Small intestine (tissue), 16 donors: ENCODE measurements at places on chromosomes 4 and X.

- DNase-seq, result peak; percentile 13
Measured at GRCh38 chrX:41759817-41760216, 35.8 kb downstream of the GPR82 start.

GRCh38 chr4:112585977-112586736 is 50.6 kb downstream of the ZGRF1 start:
- no peak for DNase-seq

DNA sequence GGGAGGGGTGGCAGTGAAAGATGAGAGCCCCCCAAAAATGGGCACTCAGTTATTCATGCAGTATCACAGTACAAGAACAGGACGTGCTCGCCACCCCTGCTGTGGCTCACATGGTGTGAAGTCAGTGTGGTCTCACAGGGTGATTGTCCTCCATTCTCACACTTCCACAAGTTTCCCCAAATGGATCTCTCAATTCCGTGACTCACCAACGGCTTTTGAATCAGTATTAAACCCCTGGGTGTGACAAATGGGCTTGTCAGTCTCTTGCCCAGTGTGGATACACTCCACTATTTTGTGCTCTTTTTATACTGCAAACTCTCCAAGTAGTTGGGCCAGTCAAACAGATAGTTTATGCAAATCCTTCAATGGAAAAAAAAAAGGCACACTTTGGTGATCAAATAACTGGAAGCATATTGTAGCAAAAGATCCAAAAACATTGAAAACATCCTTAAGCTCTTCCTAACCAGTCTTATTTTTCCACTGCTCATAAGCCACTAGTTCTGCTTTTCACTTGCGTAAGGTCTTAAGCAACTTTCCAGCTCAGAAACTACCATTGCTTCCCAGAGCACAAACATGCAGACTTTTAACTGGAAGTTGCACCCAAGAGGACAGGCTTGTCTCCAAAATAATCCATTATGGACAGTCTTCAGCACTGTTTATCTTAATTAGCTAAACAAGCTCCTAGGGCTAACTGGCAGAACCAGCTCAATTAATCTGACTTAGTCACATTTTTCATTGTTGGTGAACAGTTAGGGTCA is 365.7 kb downstream of the PPP3CA start:
- DNase-seq, result no peak

GRCh38 chrX:38664285-38664684 is 102.9 kb downstream of the TSPAN7 start:
- peak; percentile 47 for DNase-seq

GRCh38 chrX:104270916-104271512 is 16.3 kb upstream of the ESX1 start:
- DNase-seq, result peak; percentile 27

DNA sequence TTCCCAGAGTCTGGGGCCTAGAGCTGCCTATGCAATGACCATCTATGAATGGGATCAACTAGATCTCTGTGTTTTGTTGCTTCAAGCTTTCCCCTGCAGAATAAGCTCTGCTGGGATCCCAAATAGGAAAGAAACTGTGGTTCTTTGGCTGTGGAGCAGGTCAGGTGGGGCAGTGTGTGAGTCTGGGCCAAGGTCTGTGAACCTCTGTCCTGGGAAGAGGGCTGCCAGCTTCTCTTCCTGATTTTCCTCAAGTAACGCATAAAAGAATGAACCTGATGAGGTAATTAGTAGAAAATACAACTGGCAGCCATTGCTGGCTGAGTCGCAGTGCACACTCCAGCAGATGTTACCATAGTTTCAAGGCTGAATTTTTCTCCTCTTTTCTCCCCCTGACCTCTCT is 4.6 kb upstream of the PIN4 start:
- DNase-seq, result no peak

DNA sequence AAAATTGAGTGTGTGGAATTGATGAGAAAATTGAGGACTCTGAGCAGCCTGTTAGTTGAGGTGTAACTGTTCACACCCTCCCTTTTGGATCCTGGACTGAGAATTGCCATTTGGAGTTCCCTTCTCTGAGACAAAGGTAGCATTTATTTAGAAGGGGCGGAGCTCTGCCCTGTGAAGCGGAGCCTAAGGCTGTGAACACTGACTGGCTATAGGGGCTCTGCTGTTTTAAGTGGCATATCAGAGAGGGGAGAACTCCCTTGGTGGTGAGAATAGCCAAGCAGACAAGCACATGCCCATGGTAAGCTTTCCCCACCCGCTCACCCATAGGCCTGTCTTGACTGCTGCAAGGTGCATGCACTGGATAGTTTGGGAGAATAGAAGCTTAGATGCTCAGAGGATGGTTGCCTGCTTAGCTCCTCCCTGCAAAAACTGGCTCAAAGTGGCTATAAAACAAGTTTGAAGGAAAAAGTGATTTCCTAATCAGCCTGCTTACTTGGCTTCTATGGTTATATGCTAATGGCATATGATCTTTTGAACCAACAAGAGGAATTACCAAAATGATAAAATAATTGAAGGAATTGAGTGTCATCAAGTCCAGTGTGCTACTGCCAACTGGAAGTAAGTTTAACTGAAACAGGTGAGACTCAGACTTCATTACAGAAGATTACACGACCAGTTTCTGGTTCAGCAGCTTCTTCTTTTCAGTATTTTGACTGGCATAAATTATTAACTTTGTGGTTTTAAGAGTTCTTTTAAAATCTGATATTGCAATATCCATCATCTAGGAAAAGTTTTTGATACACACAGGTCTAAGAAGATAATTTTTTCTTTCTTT is 108.4 kb downstream of the AFF1 start:
- DNase-seq, result no peak

- DNase-seq, result no peak
Measured at GRCh38 chr4:57501720-57502119, 391.5 kb upstream of the IGFBP7 start.

- DNase-seq, result no peak
Measured at GRCh38 chr4:19300213-19300612, 951.5 kb upstream of the SLIT2 start.

- no peak for DNase-seq
Measured at GRCh38 chrX:20531667-20532066, 265.0 kb upstream of the RPS6KA3 start.

DNA sequence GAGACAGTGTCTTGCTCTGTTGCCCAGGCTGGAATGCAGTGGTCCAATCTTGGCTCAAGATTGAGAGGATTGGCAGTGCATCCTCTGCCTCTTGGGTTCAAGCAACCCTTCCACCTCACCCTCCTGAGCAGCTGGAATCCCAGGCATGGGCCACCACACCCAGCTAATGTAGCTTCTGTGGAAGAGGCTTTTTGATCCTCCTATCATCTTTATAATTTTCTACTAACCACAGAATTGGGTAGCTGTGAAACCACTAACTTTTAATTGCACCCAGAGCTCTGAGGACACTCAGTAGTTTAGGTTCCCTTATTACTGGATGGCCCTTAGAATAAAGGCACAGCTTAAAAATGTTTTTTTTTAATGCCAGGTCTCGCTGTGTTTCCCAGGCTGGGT is 8.9 kb upstream of the AGA start:
- no peak for DNase-seq

DNA sequence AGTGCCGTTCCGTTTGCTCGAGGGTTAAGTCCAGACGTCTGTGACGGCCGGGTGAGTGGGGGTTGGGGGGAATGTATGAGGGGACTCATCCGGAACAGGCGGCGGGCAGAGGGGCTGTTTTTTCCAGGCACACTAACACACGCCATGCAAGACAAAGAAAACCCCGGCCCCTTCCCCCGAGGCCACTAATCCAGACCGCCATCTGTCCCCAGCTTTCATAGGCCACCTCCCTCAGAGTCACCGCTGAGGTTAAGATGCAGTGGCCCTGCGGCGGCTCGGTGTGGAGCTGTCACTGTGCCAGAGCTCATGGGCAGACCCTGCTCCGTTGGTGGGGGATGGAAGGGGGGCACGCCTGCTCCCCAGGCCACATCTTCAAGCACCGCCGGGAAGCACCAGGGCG is 34.1 kb downstream of the SORCS2 start:
- no peak for DNase-seq

GRCh38 chr4:78581618-78582017 is 30.0 kb downstream of the ANXA3 start:
- no peak for DNase-seq

GRCh38 chr4:137390707-137391106 is 141.6 kb downstream of the PCDH18 start:
- DNase-seq, result no peak

GRCh38 chr4:94346541-94346940 is 3.9 kb upstream of the HPGDS start:
- DNase-seq, result no peak

DNA sequence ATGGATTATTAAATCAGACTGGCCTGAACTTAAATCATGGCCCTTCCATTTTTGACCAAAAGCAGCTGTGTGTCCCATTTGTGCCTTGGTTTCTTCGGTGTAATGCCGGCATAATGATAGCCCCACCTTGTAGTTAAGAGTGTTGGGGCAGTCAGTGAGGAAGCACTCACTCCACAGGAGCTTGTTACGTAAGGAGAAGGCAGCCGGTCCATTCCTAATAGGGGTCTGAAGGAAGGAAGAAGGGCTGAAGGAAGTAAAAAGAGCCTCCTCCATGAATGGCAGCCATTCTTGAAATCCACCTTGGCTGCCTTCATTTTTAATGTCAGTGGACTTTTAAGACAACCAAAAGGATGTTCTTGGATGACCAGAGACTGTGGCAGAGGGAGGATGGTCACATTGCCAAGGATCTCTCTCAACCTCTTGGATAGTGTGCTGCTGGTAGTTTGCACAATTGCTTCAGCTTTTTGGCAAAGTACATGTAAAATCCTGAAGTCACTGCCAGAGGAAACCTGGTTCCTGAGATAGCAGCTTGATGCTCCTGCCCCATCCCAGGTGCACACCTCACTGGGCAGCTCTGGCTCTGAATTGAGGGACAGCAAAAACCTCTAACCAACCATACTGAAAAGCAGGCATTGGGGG is 113.5 kb downstream of the PTTG2 start:
- DNase-seq, result no peak

GRCh38 chrX:69093960-69094871 is 71.0 kb downstream of the PJA1 start:
- peak; percentile 31 for DNase-seq

DNA sequence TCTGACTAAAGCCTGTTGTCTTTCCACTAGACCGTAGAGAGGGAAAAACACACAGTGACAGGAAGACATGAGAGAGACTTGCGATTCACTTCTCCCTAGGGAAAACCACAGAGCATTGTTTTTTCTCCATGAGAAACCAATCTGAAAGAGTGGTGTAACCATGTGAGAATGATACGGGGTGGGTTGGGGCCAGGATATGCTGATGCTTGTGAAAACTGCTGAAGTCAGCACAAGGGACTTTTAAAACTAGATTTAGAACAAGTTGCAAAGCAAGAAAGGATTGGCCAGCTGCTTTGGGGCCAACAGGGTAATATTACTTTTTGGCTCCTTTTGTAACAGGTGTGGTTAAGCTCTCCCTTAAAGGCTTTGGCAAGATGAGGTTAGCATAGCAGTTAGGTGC is 66.1 kb downstream of the NHSL2 start:
- DNase-seq, result no peak

DNA sequence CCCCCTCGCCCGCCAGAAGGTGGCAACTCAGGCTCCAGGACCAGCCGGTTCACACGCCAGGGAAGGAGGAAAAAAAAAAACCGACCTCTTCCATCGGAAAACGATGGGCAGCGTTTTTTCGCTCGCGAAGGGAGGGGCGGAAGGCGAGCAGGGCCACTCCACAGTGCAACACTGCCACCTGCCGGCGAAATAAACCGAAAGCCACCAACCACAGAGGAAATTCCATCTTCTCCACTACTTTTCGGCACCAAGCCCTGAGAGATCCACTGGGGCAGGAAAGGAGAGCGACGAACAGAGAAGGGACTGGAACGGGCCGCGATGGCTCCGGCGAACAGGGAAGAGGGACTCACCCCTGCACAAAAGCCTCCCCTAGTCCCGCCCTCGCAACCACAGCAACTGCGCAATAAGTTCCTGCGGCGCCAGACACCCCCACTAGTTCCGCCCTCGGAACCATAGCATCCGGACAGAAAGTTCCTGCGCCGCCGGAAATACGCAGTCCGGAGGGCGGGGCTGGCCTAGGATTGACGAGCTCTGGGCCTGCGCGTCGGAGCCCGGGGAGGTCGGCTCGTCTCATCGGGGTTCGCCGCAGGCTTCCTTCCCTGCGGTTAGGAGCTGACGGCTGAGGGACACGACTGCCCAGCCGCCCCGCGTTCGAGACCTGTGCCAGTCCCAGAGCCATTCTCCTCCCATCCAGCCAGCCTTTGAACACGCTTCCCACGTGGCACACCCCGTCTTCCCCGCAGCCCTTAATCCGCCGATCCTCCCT is 23.4 kb downstream of the FAM156A start:
- peak; percentile 90 for DNase-seq

DNA sequence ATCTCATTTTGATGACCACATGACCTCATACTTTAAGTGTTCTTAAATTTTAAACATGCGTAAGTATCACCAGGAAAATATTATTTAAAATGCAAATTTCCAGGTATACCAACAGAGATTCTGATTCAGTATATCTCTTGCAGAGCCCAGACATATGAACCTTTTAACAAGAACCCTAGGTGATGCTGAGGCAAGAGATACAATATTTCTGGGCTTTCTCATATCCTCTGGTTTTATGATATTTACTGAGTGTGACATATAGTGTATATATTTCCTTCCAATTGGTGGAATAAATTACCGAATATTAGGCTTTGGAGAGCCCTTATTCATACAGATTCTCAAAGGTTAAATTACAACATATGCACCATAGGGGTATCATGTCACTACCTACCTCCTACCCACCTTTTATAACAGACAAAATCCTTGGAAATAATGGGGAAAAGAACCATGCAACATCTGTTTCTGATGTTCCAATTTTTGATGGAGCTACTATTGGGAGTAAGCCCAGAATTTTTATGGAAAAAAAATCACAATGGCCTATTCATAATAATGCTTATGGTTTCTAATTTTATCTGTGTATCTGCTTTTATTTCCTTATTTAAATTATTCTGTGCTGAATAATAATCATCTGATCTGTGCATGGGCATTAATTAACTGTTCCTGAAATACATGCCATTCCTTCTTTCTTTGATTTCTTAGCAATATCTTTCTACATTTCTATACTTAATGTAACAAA is 27.1 kb downstream of the KCTD8 start:
- DNase-seq, result no peak

- DNase-seq, result no peak
Measured at GRCh38 chrX:43963726-43964125, 9.5 kb downstream of the NDP start.

- no peak for DNase-seq
Measured at GRCh38 chr4:8874896-8875680, 3.4 kb upstream of the HMX1 start.

- peak; percentile 16 for DNase-seq
Measured at GRCh38 chrX:111100191-111100590, 4.2 kb downstream of the PAK3 start.

DNA sequence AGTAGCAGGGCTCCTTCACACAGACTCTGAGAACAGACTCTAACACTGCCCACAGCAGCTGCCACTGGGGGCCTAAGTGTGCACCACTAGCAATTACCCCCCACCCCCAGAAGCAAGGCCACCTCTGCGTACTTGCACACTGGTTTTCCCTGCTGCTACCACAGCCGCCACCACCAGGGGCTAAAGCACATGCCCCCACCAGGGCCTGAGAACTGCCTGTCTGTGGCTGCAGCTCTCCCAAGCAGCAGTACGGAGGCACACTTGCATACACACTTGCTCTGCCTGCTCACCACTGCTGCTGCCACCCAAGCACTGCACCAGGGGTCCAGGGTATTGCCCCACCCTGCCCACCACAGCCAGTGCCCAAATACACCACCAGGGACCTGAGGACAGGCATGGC is 59.6 kb downstream of the SCML2 start:
- no peak for DNase-seq

- no peak for DNase-seq
Measured at GRCh38 chrX:44667771-44668170, 125.1 kb upstream of the FUNDC1 start.

- DNase-seq, result no peak
Measured at GRCh38 chr4:124803641-124804040, 91.1 kb upstream of the ANKRD50 start.

- no peak for DNase-seq
Measured at GRCh38 chr4:77122656-77123055, 34.4 kb upstream of the CCNG2 start.
